ENCODE measurements at places on chromosomes 6 and 20.

DNA sequence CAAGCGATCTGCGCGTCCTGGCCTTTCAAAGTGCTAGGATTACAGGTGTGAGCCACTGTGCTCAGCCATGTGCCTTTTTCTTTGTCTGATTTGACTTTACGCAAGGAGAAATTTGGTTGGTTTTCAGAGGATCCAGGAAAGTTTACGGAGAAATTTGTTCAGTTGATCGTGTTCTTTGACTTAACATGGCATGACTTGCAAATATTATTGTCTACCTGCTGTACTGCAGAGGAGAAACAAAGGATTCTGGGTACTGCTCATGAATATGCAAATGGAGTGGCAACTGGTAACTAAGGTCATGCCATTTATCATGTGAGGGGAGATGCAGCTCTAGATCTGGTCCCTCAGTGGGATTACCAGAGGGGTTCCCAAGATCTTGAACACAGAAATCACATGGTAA lies 68.8 kb upstream of the CHD6 start:
- DNase-seq = no peak

GRCh38 chr6:7821426-7821825 lies 89.2 kb downstream of the TXNDC5 start:
- no peak for DNase-seq

DNA sequence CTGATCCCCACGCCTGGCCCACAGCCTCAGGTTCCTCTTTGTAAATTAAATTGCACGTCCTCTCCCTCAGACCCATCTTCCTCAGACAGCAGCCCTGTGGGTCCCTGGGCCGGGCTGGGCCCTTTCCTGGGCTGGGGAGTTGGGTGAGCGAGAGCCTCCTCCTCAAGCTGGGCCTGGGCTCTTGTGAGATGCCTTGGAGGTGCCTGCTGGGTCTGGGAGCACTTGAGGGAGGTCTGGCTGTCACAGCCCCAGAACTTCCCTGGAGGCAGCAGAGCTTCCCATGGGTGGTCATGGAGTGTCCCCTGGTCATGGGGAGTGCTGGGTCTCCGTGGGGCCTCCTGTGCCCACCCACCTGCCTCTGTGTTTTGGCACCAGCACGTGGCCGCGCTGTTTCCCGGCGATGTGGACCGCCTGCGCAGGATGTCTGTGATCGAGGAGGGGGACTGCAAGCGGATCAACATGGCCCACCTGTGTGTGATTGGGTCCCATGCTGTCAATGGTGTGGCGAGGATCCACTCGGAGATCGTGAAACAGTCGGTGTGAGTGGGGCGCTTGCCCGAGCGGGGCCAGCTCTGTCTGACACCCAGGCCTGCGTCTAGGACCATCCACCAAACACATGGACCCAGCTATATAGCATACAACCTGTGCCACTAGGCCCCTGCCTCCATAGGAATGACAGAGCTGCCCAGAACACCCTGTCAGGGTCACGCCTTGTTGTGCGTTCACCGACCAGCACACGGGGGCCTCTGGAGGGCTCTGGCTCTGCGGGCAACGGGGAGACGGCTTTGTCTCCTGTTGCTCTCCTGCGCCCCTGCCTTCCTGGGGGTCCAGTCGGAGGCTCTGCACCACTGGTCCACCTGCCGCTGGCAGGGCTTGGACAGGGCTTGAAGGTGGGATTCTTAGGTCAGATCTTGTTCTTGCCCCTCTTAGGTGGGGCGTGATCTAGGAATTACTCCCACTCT lies 33.0 kb downstream of the PYGB start:
- no peak for DNase-seq

DNA sequence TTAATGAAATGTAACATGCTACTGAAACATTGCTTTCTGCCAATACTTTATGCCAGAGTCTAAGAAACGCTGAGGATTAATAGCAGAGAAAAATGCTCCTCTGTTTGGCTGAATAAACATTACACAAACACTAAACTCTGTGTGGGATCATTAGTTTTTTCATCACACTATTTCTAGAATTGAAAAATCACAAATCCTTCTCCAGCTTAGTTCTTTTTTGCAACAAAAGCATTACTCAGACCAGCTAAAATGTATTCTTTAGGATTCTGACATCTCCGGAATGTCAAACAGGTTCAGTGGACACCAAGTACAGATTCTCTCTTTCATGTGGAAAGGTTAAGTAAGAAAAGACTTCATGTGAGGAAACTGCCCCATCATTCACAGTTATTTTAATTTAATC lies 226.9 kb downstream of the SIM1 start:
- no peak for DNase-seq

- DNase-seq = no peak
Observed at GRCh38 chr6:73656531-73657145, 2.8 kb upstream of the SLC17A5 start.

DNA sequence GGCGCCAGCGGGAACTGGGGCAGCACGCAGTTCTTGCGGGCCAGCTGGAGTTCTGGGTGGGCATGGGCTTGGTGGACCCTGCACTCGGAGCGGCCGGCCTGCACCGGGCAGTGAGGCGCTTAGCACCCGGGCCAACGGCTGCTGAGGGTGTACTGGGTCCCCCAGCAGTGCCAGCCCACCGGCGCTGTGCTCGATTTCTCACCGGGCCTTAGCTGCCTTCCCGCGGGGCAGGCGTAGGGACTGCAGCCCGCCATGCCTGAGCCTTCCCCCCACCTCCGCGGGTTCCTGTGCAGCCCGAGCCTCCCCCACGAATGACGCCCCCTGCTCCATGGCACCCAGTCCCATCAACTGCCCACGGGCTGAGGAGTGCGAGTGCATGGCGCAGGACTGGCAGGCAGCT lies 168.8 kb downstream of the CD24 start:
- no peak for DNase-seq

GRCh38 chr6:37038292-37039198 lies 33.1 kb downstream of the FGD2 start:
- no peak for DNase-seq

DNA sequence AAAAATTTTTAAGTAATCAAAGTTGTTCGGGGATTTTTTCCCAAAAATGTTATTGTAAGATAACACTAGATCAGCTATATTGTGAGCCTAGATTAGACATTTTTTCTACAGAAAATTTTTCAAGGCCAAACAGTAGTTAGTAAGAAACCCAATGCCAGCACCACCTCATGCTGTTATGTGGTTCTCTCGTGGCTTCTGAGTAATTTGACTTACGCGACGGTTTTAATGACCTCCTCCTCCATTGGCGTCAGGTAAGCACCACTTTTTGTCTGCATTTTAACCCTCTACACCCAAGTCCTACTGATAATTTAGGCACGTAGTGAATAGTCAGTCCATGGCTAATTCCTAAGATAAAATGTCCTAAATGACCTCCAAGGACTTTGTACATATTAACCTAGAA lies 9.7 kb downstream of the RPS6KA2 start:
- DNase-seq = no peak

DNA sequence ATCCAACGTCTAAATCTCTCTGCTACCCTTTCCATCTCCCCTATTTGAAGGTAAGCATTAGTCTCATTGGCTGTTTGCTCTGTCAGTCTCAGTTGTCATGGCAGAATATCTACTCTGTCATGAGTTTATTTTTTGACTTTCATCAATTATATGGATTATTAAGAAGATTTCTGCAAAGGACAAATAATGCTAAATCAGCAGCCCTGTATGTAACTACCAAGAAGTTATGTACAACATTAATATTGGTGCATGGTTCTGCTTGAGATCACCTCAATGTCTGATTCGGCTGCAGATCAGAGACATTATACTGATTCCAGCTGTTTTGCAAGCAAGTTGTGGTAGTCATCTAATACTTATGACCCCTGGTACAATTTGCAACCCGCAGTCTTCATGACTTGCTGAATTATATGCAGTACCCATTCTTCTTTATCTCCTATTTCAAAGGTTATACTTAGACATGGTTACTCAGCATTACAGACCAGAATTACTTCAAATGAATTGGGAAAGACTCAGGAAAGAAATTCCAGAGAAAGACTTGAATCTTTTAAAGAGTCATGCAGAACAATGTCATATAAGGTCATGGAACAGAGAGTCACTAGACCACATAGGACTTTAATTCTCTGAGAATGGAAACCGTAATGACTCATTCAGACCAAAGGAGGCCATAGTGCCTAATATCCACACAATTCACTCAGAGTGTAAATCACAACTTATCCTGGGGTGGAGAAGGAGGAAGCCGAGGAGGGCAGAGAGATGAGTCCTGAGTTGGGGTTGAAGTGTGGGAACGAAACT lies 201.4 kb downstream of the IBTK start:
- no peak for DNase-seq

- no peak for DNase-seq
Observed at GRCh38 chr20:10713161-10713560, 39.4 kb upstream of the JAG1 start.

DNA sequence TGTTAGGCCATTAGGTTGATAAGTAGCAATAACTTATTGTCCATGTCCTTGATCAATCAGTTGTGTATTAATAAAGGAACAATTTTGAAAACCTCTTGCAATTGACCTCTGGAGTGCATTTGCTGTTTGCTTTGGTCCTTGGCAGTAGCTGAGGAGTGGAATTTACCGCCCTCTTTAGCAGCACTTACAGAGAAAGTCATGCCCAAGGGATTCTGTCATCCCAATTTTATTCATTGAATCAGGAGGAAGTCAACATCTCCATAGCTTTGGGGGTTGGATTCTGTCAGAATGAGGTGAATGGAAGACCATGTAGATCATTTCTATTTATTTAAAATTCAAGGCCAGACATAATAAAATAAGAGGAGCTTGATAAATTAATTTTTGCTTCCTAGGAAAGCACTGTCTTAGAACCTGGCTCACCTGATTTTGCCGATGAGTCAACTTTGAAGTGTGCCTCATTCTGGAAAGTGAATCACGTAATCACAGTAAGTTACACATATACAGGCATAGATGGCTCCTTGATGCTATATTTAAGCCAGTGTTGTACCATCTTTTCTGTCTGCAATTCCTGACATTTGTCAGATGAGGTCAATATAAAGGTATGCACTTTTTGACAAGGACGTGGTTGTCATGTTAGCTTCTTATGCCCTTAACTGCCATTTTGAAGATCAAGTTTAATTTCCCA lies 128.7 kb upstream of the MLIP start:
- no peak for DNase-seq

- DNase-seq = peak; percentile 25
Observed at GRCh38 chr20:20594171-20594530, 118.3 kb downstream of the RALGAPA2 start.

DNA sequence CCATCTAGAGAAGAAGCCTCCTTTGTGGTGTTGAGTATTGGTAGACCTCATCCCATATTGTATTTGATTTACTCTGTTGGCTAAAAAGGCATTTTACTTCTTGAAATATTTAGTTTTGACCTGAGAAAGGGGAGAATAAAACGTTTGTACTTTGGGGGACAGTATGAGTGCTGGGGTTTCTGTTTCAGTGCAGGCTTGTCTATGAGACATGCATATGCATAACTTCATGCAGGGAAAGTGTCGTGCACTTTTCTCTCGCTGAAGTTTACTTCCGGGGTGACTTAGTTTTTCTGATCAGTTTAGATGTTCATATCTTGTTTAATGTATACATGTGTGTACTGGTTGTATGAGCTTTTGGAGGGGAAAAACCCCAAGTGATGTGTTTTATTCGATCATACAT lies 59.5 kb downstream of the UTRN start:
- DNase-seq = peak; percentile 49

DNA sequence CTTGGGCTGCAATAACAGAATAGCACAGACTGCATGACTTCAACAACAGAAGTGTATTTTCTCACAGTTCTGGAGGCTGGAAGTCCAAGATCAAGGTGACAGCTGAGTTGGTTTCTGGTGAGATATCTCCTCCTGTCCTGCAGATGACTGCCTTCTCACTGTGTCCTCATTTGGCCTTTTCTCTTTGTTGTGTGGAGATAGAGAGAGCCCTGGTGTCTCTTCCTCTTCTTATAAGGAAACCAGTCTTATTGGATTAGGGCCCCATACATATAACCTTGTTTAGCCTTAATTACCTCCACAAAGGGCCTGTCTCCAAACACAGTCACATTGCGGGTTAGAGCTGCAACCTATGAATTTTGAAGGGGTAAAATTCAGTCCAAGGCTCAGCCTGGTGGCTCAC lies 57.0 kb upstream of the BMP6 start:
- no peak for DNase-seq

DNA sequence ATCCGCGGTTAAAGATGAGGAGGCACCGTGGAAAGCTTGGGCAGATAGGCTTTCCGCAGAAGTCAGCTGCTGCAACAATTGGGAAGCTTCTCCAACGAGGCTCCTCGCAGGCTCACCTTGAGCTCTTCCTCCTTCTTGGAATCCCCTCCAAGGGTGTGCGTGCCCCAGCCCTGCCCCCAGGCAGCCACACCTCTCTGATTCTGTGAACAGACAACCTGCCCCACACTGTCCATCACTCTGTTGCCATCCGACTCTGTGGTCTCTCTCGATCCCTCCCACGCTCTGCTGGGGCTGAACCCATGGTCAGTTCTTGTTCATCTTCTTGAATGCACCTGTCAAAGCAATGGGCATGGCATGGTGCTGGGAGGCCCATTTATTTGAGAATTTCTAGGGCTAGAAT lies 31.5 kb downstream of the PACSIN1 start:
- DNase-seq = no peak

DNA sequence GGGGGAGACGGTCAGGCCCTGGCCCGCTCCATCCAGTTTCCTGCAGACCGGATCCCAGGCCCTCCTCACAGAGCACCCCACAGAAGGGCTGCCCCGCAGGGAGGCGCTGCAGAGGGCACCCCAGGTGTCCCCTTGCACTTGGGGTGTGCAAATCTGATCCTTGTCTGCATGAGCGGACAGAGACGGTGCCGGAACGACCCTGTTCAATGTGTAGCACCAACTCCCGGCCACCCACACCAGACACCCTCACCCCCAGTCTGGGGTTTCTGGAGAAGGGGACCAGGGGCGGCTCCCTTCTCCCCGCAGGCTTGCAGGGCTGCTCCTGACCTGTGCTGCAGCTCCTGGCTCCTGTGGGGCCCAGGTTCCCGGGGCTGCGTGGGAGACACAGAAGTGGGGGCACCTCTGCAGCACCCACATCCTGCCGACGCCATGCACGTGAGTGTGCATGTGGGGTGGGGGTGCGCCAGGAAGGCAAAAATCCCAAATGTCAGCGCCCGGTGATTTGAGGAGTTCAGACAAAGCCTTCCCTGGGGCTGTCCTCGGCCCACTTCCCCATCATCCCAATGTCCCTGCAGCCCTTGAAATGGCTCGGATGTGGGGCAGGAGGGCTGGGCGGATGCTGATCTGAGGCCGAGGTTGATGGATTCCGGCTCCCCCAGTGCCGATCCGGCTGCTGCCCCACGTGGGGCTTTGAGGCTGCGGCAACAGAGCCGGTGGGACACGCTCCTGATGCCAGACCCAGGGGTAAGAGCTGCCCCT lies 85.3 kb upstream of the BHLHE23 start:
- DNase-seq = no peak

GRCh38 chr20:48791014-48791413 lies 36.8 kb downstream of the PREX1 start:
- DNase-seq = no peak

- no peak for DNase-seq
Observed at GRCh38 chr6:144379356-144379755, 94.2 kb downstream of the UTRN start.

- no peak for DNase-seq
Observed at GRCh38 chr6:73579851-73580246, 59.0 kb upstream of the EEF1A1 start.

- DNase-seq = no peak
Observed at GRCh38 chr20:61693055-61693600, 372.6 kb downstream of the TAF4 start.

- DNase-seq = no peak
Observed at GRCh38 chr6:18663011-18663410, 275.9 kb downstream of the RNF144B start.
